Renal pelvis (tissue), 12 donors: ENCODE measurements at places on chromosomes 13 and 19.
A peak's percentile ranks its signal among the peaks of the same experiment; 100 is the strongest.

- DNase-seq: no peak
These were observed 15.3 kb downstream of the SYDE1 start for GRCh38 chr19:15122331-15123030.

DNA sequence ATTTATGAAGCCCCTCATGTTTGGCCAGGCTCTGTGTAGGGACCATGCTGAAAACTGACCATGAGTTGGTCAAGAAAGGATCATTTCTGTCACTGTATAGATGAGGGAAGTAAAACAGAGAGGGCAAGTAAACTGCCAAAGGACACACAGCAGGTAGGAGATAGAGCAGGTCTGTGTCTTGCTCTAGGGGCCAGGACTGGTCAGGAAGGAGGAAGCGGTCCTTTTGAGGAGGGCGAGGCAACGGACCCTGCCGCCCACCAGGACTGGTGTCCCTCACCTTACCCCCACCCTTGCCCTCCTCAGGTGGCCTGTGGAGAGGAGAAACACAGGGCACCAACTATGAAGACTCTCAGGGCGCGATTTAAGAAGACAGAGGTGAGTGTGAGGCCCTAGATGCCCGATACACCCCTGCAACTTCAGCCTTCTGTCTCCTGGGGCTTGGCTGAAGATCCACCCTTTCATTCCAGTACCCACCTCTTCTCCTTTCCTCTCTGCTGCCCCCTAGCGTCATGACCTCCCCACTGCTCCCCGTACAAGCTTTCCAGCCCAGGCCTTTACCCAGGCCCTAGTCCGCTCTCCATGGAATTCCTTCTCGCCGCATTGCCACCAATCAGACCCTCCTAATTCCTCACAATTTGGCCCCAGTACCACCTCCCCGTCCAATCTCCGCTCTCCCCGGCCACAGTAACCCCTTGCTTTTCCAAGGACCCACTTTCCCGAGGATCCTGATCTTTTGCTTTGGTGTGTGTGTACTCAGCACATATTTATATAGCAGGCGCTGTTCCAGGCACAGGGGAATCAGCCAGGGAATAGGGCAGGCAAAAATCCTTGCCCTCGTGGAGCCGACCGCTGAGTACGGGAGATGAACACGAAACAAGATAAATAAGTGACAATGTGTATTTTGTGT, 3.9 kb downstream of the ANKRD24 start:
- DNase-seq: peak; percentile 65

DNA sequence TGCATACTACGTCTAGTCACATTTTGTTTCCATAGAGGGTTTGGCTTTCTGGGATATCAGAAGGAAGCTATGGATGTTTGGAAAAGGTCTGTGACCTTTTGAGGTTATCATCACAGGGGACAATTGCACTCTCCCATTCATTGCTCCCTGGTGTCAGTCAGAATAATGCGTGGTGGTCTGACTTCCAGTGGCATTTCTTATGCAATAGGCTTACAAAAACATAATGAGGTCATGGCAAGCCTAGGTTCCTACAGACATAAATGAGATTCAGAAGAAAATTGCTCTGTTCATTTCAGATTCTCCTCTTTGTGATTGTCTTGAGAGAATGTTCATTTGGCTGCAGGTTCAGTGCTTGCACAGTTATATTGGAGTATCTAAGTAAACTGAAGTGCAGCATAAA, 54.6 kb downstream of the ARHGAP35 start:
- no peak for DNase-seq

- DNase-seq: no peak
These were observed 127.1 kb downstream of the VWA8 start for GRCh38 chr13:41833831-41834230.

DNA sequence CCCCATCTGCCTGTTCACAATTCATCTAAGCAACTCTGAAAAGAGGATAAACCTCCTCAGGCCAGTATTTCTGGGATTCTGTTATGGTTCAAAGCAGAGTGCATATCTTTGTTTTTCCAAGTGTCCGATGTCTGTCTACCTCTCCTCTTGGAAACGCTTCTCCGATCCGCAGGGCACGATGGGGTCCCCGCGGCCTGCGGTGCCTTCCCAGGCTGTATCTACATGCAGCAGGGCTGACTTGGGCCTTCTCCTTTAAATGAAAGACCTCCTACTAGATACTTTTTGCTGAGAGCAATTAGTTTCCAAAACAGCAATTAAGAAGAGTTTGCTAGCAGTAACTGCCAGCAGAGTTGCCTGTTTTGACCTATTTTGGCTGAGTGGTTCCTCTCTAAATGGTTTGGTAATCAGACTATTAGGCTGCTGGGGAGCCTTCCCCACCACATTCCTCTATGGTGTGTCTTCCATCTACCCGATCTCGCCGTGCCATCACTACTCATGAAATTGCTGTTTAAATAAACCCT, 23.5 kb downstream of the COL4A2 start:
- DNase-seq: no peak

DNA sequence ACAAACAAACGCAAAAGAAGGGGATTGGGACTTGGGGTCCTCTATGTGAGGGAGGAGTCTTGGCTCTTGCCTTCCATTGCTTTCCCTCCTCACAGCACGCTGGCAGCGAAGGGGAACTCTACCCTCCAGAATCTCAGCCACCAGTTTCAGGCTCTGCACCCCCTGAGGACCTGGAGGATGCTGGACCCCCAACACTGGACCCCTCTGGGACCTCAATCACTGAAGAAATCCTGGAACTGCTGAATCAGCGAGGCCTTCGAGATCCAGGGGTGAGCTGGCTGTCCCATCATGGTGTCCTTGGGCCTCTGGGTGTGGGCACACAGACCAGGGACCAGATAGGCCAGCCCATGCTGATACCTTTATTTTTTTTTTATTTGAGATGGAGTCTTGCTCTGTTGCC, 9.6 kb downstream of the PLEKHG2 start:
- no peak for DNase-seq
